ENCODE measurements at places on chromosomes 1 and 21. TPM values are rescaled to one million over a fixed set of nuclear protein-coding genes. Genes with fewer than 3 reads are reported as not detected.

DNA sequence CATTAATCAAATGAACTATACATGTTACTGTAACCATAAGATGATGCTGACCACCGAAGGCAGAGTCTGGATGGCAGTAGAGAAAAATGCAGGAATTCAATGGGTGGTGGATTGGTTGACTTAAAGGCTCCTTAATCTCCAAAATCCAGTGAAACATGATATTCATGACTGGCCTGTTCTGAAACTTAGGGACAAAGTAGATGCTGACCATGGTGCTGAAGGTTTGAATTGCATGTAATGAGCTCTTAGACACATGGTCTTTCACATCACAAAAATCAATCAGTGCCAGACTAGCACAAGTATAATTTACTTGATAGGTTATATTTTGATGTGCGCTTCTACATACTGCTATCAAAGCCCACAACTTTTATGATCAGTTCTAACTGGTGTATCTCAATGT, 30.9 kb upstream of the NTMT2 start:
- H3K4me1 ChIP-seq = no peaks in the 10 kb centered on the region
- H3K4me3 ChIP-seq = no peak overlapping the region
- no peaks in the 10 kb centered on the region for H3K36me3 ChIP-seq
- H3K27me3 ChIP-seq = no peaks in the 10 kb centered on the region

DNA sequence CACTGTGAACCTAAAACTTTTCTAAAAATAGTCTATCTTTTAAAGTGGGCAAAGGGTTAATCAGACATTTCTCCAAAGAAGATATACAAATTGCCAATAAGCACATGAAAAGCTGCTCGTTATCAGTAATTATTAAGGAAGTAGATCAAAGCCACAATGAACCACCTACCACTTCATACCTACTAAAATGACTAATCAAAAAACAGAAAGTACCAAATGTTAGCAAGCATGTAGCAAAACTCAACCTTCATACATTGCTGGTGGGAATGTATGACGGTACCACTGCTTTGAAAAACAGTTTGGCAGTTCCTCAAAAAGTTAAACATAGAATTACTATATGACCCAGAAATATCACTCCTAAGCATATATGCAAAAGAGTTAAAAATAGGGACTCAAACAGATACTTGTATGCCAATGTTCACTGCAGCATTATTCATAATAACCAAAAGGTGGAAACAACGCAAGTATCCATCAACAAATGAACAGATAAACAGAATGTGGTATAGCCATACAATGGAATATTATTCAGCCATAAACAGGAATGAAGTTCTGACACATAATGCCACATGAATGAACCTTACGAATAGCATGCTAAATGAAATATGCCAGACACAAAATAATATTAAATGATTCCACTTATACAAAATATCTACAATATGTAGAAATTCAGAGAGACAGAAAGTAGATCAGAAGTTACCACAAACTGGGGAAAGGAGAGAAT, 21.1 kb downstream of the CDC42BPA start:
- H3K4me3 ChIP-seq = no peak overlapping the region
- no peak for DNase-seq
- no peaks in the 10 kb centered on the region for H3K27me3 ChIP-seq

DNA sequence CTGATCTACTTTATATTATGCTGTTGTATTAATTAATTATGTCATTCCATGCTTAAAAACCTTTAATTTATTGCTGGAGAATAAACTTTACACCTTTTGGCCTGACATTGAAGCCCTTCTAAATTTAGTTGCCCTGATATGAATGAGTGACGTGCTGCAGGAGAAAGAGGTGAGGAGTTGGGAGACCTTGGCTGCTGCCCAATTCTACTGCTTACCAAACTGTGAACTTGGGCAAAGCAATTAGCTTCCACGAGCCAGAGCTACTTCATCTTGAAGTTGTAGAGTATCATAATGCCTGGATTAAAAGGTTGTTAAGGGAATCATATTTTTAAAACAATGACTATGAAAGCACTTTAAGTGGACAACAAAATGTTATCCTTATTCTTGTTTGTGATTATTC, 126.8 kb upstream of the DEPDC1 start:
- peaks cover 10% of the 10 kb centered on the region for H3K27me3 ChIP-seq
- no peak overlapping the region for H3K27ac ChIP-seq
- no peaks in the 10 kb centered on the region for H3K36me3 ChIP-seq
- no peak for DNase-seq

- no peaks in the 10 kb centered on the region for H3K36me3 ChIP-seq
- no peak overlapping the region for H3K27ac ChIP-seq
- no peak for DNase-seq
- no peak overlapping the region for H3K4me3 ChIP-seq
- peaks cover 26% of the 10 kb centered on the region for H3K4me1 ChIP-seq
- no peaks in the 10 kb centered on the region for H3K27me3 ChIP-seq
These were observed 6.2 kb downstream of the C1orf198 start for GRCh38 chr1:230861970-230862595.

GRCh38 chr1:73463873-73464272, 734.1 kb downstream of the LRRIQ3 start:
- no peak overlapping the region for H3K27ac ChIP-seq
- H3K4me1 ChIP-seq = no peaks in the 10 kb centered on the region
- no peak for DNase-seq
- H3K36me3 ChIP-seq = no peaks in the 10 kb centered on the region

GRCh38 chr21:41521489-41522027, 13.6 kb upstream of the TMPRSS2 start:
- H3K4me1 ChIP-seq = peaks cover 5% of the 10 kb centered on the region
- no peak overlapping the region for H3K4me3 ChIP-seq
- no peaks in the 10 kb centered on the region for H3K27me3 ChIP-seq
- no peak for DNase-seq
- no peak overlapping the region for H3K27ac ChIP-seq

DNA sequence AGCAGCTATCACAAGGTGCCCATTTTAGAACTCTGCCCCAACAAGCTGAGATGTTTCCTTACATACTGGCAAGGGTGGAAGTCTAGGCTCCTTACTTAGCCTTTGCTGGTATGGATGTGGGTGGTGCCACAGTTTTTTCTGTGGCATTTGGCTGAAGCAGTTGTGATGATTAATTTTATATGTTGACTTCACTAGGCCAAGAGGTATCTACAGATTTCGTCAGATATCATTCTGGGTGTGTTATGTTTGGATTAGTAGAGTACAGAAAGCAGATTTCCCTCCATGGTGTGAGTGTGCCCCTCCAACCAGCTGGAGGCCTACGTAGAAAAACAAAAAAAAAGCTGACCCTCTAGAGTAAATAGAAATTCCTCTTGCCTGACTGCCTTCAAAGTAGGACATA, 317.0 kb downstream of the BARHL2 start:
- H3K4me3 ChIP-seq = no peak overlapping the region
- no peaks in the 10 kb centered on the region for H3K27me3 ChIP-seq
- H3K36me3 ChIP-seq = no peaks in the 10 kb centered on the region
- H3K27ac ChIP-seq = peak overlapping the region; percentile 43
- DNase-seq = peak; percentile 70

- no peaks in the 10 kb centered on the region for H3K4me1 ChIP-seq
- no peak overlapping the region for H3K27ac ChIP-seq
- H3K27me3 ChIP-seq = peaks cover 27% of the 10 kb centered on the region
- DNase-seq = peak; percentile 37
These were observed 131.8 kb downstream of the PDE4B start for GRCh38 chr1:65924471-65924870.

- H3K27ac ChIP-seq = no peak overlapping the region
- DNase-seq = no peak
- H3K27me3 ChIP-seq = no peaks in the 10 kb centered on the region
- H3K4me1 ChIP-seq = no peaks in the 10 kb centered on the region
- no peak overlapping the region for H3K4me3 ChIP-seq
These were observed 66.8 kb upstream of the SLC44A3 start for GRCh38 chr1:94753171-94753972.

DNA sequence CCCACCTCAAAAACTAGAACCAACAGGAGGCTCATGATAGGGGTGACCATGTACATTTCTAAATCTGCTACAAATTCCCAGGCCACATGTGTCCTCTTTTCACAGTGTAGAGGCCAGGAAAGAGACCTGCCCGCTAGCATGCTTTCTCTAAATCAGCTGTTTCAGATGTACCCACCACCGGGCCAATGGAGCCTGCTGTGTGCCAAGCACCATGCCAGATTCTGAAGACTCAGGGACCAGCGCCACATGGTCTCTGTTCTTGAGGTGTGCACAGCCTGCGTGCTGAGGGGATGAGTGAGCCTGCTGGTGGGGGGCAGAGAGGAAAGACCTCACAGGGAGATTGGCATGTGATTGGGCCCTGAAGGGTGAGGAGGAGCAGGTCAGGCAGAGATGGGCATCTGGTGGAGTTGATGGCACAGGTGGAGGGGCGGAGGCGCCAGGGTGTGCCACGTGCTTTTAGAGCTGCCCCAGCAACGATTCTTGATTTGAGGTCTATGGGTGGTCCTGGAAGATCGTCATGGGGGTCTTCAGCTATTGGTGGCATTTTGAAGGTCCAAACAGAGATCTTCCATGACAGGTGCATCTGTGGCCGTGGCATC, 485.1 kb upstream of the VAMP3 start:
- DNase-seq = no peak
- H3K27me3 ChIP-seq = 0 out of 2 replicates have a peak, but pooled peaks cover 4% of the 10 kb centered on the region
- H3K4me3 ChIP-seq = no peak overlapping the region
- no peak overlapping the region for H3K27ac ChIP-seq

DNA sequence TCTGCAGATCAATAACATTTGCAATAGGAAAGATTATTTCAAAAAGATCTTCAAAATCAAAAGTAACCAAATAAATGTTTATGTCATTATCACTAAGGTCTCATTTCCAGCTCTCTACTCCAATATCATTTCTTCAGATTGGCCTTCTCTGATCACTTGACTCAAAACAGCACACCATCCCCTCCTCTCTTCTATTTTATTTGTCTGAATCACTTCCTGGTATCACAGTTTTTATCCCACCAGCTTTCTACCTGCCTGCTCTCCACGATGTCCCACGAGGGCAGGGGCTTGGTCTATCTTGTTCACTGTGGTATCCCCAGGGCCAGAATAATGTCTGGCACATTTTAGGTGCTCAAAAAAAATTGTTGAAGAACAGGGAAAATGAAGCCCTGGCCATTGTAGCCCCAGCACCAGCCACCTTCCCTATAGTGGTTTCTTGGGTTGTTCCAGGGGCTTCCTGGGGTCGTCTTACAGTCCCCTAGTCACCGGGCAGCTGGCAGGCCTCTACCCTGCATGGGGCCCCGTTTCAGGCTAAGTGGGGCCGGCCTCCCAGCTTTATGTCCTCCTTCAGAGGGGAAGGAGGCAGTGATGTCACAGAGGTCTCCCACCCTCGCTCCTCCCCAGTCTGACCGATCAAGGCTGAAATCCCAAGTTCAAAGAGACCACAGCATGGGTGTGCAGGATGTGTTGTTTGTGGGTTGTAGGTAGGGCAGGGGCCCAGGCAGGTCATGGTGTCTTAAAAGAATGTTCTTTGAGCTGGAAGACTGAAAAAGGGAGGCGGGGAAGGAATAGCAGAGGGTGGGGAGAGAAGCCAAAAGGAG, 3.5 kb upstream of the PADI1 start:
- H3K4me1 ChIP-seq = peaks cover 36% of the 10 kb centered on the region
- H3K4me3 ChIP-seq = no peak overlapping the region
- H3K27me3 ChIP-seq = no peaks in the 10 kb centered on the region
- no peaks in the 10 kb centered on the region for H3K36me3 ChIP-seq
- peak overlapping the region; percentile 71 for H3K27ac ChIP-seq

- no peak overlapping the region for H3K27ac ChIP-seq
- peaks cover 7% of the 10 kb centered on the region for H3K4me1 ChIP-seq
- H3K4me3 ChIP-seq = no peak overlapping the region
- H3K27me3 ChIP-seq = no peaks in the 10 kb centered on the region
These were observed 27.8 kb downstream of the TMPRSS2 start for GRCh38 chr21:41480086-41480690.

DNA sequence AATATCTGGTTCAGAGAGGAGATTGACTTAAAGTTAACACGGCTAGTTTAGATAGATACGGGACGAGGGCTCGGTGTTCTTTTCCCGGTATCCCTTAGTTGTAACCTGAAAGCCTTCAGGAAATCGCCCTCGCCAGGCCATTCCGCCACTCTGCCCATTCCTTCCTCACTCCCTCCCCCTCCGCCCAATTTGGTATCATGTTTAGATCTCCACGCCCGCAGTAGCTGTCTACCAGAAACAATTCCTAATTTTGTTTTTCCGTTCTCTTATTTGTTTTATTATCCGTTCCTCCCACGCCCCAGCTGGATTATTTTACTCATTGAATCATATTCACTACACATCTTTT, 685 bp upstream of the VAMP4 start:
- peaks cover 2% of the 10 kb centered on the region for H3K36me3 ChIP-seq
- no peaks in the 10 kb centered on the region for H3K27me3 ChIP-seq

The RGS8 gene
- total RNA-seq = not detected

The ARPC5 gene
- total RNA-seq = 60.0 TPM

The RGS16 gene
- total RNA-seq = 1.5 TPM

The MFAP2 gene
- 1.8 TPM for total RNA-seq

The OR2G2 gene
- total RNA-seq = not detected

Measured in PC-3 (cell line).